ENCODE measurements at places on chromosomes 16 and 17.

- no peak for DNase-seq
Observed at GRCh38 chr17:17538417-17539391, 42.5 kb upstream of the RASD1 start.

- no peak for DNase-seq
Observed at GRCh38 chr17:69704935-69705334, 290.4 kb downstream of the MAP2K6 start.

GRCh38 chr16:89098767-89099430, 5.2 kb downstream of the ACSF3 start:
- no peak for DNase-seq

DNA sequence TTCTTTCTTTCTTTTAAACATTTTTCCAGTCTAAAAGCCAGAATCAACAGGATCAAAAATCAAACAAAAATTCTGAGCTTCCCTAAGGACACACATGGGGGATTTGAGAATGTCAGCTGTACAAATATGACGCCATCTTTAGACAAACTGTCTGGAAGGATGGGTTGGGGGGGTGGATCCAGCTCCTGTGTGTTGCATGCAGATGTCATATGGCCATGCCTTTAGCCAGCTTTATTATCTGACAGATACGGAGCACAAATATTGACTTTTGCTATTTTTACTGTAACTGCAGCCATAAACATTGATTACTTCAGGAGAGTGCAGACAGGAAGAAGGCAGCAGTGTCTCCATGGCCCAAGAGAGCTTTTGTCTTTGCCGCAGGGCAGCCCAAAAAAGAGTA, 279.4 kb upstream of the ELAC2 start:
- DNase-seq: no peak

GRCh38 chr16:77408607-77409006, 26.2 kb downstream of the ADAMTS18 start:
- no peak for DNase-seq

DNA sequence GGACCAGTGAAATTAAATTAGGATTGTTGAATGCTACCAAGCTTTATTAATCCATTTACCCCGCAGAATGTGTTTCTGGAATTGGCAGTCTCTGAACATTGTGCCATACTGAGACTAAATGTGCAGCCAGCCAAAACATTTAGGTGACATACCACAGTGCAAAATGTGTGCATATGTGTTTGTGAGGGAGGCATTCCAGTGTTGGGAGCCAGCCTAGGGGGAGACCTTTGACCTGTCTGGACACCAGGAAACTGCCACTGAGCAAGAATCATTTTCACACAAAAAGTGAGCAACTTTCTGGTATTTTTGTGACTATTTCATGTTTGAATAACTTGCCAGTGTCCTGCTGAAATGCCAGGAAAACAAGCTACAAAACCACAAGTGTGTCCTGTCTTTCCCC, 64.7 kb upstream of the SLC12A3 start:
- DNase-seq: no peak

GRCh38 chr16:57516773-57517172, 19.6 kb downstream of the CCDC102A start:
- no peak for DNase-seq

GRCh38 chr16:19923396-19923795, 38.7 kb upstream of the GPRC5B start:
- no peak for DNase-seq

- DNase-seq: no peak
Observed at GRCh38 chr16:88927010-88927409, 50.0 kb downstream of the CBFA2T3 start.

DNA sequence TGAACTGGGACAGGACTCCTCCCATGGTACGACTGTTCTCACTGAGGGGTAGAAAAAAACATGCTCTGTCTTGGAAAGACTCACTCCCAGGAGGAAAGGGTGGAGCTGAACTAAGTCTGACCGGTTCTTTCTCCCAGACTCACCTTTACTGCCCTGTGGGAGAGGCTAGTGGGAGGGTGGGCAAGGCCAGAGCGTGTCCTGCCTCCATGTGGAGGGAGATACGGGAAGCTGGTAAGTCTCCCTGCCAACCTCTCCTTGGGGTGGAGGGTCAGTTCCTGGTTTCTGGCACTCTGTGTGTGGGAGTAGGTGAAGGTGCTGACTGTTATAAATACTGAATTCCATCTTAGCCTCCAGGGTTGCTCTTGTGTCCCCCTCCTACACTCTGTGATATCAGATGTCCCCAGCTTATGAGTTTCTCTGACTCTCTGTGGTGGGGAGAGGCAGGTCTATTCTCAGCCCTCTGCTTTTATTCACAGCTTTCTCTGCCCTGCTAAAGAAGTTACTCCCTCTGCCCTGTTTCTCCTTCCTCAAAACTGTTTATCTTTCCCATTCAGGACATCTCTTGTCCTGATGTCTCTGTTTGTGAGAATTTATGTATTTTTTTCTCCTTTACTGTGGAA, 26.9 kb upstream of the FAM20A start:
- DNase-seq: no peak

- DNase-seq: no peak
Observed at GRCh38 chr16:87695534-87695933, 70.3 kb downstream of the KLHDC4 start.

- no peak for DNase-seq
Observed at GRCh38 chr17:50003911-50004310, 8.9 kb upstream of the DLX3 start.

DNA sequence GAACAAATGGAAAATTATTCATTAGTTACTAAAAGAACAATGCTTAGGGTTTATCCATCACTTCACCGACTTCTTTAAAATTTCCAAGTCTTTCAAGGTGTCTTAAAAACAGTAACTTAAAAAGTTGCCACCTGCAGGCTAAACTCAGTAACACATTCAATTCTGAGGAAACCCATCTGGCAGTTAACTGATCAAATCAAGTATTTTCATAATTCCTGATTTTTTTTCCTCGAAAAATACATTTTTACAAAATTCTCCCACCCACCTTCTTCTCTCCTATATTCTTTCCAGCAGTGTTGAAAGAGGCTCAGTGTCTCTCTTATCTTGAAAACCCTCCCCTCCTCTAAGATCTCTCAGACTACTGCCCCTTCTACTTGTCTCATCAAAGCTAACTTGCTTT, 29.9 kb downstream of the PARN start:
- DNase-seq: peak; percentile 42

GRCh38 chr17:48755356-48755755, 26.8 kb upstream of the HOXB13 start:
- peak; percentile 59 for DNase-seq

DNA sequence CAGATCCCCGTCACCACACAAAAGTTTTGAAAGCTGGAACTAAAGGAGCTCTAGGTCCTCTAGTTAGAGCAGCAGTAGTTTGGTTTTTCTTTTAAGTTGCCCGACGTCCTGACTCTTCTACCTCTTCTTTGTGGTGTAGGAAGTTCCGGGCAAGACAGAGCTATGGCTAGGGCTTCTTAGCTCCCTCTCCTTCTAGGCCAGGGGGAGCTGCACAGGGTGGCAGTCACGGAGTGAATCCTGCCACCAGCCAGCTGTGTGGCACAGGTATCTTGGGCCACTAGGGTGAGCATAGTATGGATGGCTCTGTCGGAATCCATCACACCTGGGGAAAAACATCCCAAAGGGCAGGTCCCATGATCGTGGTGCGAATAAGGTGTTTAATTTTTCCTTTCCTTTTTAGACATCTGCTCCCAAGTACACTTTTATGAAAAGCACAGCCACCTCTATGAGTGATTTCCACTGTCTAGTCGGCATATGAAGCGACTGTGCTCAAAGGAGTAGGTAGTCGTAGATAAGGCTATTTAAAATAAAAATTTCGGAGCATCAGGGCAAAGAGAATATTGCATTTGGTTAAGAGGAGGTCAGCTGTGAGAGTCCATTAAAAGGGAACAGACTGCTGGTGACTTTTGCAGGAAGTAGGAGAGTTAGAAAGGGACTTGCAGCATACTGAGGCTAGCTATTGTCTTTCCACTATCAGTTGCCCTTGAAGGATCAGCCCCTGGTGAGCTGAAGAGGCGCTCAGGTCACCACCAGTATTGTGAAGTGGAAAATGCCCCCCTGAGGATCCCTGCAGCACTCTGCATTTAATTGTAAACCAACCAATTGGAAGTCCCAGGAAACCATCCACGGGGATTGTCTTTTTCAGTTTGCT, 2.1 kb downstream of the PRKCA start:
- DNase-seq: no peak

DNA sequence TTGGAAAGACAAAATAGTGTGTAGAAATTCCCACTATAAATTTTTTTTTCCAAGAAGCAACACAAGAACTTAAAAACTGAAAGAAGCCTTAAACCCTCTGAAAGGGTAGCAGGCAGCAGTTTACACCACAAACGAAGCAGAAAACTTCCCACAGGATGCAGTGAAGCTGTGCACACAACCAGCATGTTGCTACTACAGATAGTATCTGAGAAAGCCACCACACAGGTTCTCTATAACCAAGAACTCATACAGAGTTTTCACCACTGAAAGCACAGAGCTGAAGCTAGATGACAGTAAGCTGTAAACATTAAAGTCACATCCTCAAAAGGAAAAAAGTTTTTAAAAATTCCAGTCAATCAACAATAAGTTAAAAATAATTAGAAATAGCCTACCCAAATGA, 333.6 kb upstream of the MON1B start:
- no peak for DNase-seq

DNA sequence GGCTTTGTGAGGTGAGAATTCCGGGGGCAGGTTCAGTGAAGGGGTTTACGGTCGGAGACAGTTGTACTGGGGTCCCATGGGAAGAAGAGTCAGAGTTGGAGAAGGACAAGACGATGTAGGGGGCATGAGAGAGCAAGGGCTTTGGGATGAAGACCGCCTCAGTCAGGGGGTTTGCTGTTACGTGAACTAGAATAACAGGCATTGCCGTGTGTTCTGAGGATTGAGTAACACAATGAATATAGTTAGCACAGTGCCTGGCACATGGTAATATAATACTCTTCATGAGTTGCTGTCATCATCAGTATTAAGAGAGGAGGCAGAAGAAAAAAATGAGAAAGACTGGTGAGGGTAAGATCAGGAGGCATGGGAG, 577 bp downstream of the ZNF646 start:
- DNase-seq: no peak

DNA sequence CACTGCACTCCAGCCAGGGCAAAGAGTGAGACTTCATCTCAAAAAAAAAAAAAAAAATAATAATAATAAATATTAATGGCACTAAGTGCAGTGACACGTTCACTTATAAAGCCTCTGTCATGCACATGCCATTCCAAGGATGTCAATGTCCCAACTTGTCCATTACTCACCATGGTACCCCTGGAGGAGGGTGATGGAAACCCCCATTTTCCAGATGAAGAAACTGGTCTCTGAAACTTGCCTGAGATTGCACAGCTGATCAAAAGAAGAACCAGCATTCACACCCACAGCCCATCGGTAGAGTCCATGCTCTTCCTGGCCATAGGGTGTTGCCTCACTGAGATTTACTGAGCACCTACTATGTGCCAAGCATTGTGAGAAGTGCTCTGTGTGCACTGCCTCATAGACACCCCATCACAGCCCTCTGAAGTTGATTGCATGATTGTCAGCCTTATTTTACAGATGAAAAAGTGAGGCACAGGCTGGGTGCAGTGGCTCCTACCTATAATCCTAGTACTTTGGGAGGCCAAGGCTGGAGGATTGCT, 123.7 kb downstream of the ABCC1 start:
- no peak for DNase-seq

GRCh38 chr16:65601781-65602180, 479.9 kb upstream of the CDH11 start:
- no peak for DNase-seq

DNA sequence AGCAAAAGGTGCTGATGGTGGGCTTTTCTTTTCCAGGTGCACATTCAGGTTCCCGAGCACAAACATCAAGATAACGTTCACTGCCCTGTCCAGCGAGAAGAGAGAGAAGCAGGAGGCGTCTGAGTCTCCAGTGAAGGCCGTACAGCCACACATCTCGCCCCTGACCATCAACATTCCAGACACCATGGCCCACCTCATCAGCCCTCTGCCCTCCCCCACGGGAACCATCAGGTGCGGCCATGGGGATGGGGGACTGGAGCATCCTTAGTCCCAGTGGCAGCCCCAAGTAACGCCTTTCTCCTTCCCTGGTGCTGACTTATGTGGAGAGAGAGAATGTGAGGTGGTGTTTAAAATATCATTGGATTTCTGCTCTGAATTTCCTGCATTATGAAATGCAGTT, 43.8 kb downstream of the FOXK2 start:
- DNase-seq: no peak
